K562 (cell line): ENCODE measurements at places on chromosomes 13 and 19. TPM values are rescaled to one million over a fixed set of nuclear protein-coding genes. Genes with fewer than 3 reads are reported as not detected.
A peak's percentile ranks its signal among the peaks of the same experiment; 100 is the strongest.

The GNA15 gene
- 0.13 and 0.24 TPM in 2 replicates for total RNA-seq

GRCh38 chr13:98571955-98572662 is 4.8 kb downstream of the STK24 start:
- peaks cover 37% of the 10 kb centered on the region for H3K4me1 ChIP-seq
- no peak overlapping the region for H3K4me3 ChIP-seq
- no peaks in the 10 kb centered on the region for H3K27me3 ChIP-seq
- H3K27ac ChIP-seq = no peak overlapping the region; the same call in 2 of the 3 replicates
- no peaks in the 10 kb centered on the region; the same call in 2 of the 3 replicates for H3K36me3 ChIP-seq
- peak; percentile 34 for DNase-seq

DNA sequence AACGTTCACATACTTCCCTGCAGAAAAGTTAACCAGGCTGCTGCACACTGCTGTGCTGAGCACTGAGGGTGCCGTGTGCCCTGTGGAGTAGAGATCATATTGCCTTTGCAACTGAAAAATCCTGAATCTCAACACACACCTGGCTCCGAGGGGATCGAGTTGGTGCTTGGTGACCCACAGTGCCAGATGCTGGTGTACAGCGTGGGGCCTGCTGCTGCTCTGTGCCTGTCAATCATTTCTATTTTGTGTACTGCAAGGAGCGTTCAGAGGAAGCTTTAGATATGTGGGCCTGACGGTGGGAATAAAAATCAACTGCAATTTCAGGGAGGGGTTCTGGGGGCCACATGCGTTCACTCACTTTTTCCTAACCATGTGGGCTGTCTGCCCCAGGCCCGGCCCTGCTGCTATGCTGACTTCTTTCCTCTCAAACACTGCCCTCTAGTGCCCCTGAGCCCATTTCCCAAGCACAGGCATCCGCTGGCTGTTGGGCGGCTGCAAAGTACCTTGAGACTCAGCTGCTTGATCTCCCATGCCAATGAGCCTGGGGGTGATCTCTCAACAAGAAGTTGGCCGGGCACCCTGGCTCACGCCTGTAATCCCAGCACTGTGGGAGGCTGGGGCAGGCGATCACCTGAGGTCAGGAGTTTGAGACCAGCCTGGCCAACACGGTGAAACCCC is 9.7 kb upstream of the LENG8 start:
- no peak for DNase-seq
- H3K36me3 ChIP-seq = peaks cover 18% of the 10 kb centered on the region; the same call in 1 of the 3 replicates
- no peak overlapping the region for H3K27ac ChIP-seq
- H3K4me1 ChIP-seq = peaks cover 20% of the 10 kb centered on the region
- no peaks in the 10 kb centered on the region for H3K27me3 ChIP-seq

DNA sequence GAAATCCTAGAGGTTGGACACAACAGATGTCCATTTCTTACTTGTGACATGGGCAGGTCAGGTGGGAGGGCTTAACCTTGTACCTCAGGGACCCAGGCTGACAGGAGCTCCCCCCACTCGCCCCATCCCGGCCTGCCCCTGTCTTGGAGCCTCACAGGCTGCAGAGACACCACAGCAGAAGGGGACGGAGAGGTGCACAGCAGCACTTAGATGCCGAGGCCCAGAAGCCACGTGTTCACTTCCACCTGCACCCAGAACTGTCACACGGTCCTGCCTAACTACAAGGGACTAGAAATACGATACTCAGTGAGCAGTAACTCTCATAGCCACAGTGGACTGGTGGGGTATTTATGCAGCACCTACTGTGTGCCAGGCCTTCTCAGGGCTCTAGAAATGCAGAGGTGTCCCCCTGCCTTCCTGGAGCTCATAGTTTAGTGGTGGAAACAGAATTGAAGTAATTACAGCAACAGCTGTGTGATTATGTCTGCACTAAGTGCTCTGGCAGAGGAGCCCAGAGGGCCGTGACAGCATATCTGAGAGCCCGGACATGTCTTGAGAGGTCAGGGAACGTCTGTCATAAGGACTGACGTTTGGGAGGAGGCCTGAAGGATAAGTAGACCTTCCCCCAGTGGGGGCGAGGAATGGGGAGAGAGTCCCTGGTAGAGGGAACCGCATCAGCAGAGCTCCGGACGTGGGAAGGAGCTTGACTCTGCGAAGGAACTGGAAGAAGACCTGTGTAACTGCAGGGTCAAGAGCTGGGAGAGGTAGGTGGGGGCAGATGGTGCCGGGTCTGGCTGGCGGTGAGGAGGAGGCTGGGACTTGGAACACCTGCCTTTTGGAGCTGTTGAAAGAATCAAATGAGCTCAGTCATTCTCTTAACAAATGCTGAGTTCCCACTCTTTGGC is 130.0 kb downstream of the SIPA1L3 start:
- H3K36me3 ChIP-seq = no peaks in the 10 kb centered on the region
- H3K27ac ChIP-seq = no peak overlapping the region
- H3K4me3 ChIP-seq = no peak overlapping the region
- H3K4me1 ChIP-seq = no peaks in the 10 kb centered on the region
- peaks cover 32% of the 10 kb centered on the region for H3K27me3 ChIP-seq

DNA sequence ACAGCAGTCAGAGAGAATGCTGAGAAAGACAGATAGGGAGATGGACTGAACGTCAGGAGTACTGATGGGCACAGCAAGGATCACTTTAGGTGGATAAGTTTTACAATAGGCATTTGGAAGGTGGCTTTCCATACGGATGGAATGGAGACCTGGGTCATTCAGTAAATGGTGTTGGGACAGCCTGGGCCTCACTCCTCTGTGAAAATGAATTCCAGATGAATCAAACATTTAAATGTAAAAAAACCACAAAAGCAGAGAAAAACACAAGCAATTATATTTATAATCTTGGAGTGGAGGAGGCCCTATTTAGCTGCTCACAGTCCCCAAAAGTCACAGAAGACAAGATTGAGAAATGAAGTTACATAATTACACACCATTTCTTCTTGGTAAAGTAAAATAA is 4.7 kb downstream of the IL17D start:
- H3K4me3 ChIP-seq = no peak overlapping the region
- no peak overlapping the region for H3K27ac ChIP-seq
- peaks cover 12% of the 10 kb centered on the region for H3K4me1 ChIP-seq
- no peaks in the 10 kb centered on the region for H3K36me3 ChIP-seq
- DNase-seq = no peak

GRCh38 chr19:43605875-43606568 is 5.9 kb upstream of the SRRM5 start:
- peaks cover 21% of the 10 kb centered on the region for H3K4me1 ChIP-seq
- DNase-seq = no peak
- H3K27ac ChIP-seq = peak overlapping the region; percentile 19; the same call in 1 of the 3 replicates
- no peaks in the 10 kb centered on the region for H3K27me3 ChIP-seq
- H3K36me3 ChIP-seq = peaks cover 29% of the 10 kb centered on the region; the same call in 2 of the 3 replicates

- DNase-seq = no peak
- H3K27ac ChIP-seq = no peak overlapping the region
Measured at GRCh38 chr13:29771247-29771646, 79.2 kb downstream of the UBL3 start.

DNA sequence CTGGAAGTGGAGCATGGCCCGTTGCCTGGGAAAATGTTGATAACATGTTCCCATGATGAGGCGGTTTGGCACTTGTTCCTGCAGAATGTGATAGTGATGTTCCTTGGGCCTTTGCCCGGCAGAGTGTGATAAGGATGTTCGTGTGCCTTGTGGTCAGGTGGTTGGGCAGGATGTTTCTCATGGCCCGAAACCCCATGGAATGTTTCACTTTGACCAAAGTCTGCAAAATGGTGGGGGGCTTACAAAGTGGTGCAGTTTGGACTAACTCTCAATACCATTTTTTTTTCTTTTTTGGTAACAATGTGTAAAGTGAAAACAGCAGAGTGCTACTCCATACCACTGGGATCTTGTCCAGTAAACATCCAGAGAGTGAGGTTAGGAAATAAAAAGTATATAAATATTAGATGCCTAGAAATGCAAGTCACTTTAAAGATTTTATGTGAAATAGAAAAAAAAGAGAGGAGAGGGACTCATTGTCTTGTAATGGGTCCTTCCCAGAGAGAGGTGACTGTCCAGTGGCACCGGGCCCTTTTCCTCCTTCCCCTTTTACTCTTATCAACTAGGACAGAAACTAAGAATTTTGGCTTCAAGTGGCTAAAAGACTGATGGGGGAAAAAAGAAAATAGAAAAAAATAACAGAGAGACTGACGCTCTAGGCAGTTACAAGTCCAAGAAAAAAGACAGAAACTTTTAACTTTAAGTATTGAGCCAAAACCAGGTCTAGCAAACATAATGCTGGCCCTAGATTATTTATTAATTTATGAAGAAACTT is 5.7 kb downstream of the FPR3 start:
- H3K36me3 ChIP-seq = 0 out of 3 replicates have a peak, but pooled peaks cover 2% of the 10 kb centered on the region
- no peak overlapping the region; the same call in 1 of the 2 replicates for H3K4me3 ChIP-seq
- peaks cover 22% of the 10 kb centered on the region for H3K4me1 ChIP-seq
- peak overlapping the region; percentile 97 for H3K27ac ChIP-seq
- no peaks in the 10 kb centered on the region for H3K27me3 ChIP-seq

DNA sequence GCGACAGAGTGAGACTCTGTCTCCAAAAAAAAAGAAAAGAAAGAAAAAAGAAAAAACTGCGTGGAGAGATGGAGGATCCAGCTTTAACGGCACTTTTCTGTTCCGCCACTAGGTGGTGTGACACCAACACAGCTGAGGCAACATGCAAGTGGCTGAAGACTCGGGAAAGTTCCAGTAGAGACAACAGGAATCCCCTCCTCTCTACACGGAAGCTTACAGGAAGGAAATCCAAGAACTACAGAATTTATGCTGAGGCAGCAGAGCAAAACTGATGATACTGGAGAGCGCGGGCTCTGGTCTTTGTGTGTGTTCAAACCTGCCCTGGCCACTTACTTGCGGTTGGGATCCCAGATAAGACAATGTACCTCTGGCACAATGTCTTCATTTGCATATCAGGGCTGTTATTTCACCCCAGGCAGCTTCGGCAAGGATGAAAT is 9.9 kb downstream of the RANBP3 start:
- no peak overlapping the region for H3K4me3 ChIP-seq
- H3K36me3 ChIP-seq = peaks cover 75% of the 10 kb centered on the region; the same call in 2 of the 3 replicates
- peak; percentile 71 for DNase-seq

The ZNF681 gene
- total RNA-seq = 4.1 and 5.1 TPM in 2 replicates

The F2RL3 gene
- total RNA-seq = 27.6 and 29.0 TPM in 2 replicates

GRCh38 chr13:34617473-34618083 is 324.5 kb upstream of the NBEA start:
- DNase-seq = no peak
- no peaks in the 10 kb centered on the region for H3K36me3 ChIP-seq
- no peak overlapping the region for H3K27ac ChIP-seq
- no peaks in the 10 kb centered on the region for H3K4me1 ChIP-seq
- no peak overlapping the region for H3K4me3 ChIP-seq

DNA sequence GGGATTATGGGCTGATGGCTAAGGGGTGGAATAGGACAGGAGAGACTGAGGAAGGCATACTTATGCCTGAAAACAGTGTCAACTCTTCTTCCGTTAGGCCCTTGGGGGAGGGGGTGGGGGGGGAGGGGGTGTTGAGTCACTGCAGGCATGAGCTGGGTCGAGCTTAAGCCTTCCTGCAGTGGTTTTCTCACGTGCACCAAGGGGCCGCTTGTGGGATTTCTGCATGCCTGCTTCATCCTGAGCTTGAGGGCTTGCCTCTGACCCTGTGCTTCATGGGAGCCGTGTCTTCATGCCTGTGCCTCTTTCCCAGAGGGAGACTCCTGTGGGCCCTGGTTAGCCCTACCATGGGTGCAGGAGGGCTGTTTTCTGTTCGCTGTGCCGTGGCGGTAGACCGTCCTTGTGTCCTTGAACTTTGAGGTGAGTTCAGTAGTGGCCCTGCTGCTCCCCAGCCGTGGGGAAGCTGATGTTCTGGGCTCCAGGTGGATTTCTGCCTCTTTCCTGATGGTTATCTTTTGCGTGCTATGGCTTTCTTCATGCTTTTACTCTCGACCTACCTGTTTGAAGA is 186.1 kb downstream of the PCCA start:
- no peaks in the 10 kb centered on the region for H3K27me3 ChIP-seq
- no peak overlapping the region for H3K4me3 ChIP-seq
- H3K27ac ChIP-seq = no peak overlapping the region
- H3K36me3 ChIP-seq = no peaks in the 10 kb centered on the region

DNA sequence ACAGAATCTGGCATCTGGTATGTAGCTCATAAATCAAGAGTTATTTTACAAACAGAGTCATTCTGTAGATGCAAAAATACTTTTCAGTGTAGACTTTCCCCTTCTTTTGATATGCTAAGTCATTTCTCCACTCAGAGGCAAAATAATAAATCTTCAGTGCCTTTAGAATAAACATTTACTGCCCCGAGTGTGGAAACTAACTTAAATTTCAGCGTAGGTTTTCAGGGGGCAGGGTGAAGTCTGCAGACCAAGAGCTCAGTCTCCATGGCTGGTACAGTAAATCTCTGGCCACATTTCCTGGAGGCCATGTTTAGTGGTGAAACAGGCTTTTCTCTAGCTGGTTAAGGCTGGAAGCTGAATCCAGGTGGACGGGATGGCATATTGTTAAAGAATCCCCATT is 13.1 kb upstream of the ADPRHL1 start:
- no peak for DNase-seq
- H3K4me3 ChIP-seq = no peak overlapping the region
- H3K27ac ChIP-seq = no peak overlapping the region

- no peak overlapping the region for H3K4me3 ChIP-seq
- H3K4me1 ChIP-seq = no peaks in the 10 kb centered on the region
- no peak for DNase-seq
Measured at GRCh38 chr13:113607056-113607888, 22.7 kb downstream of the TFDP1 start.

- H3K36me3 ChIP-seq = no peaks in the 10 kb centered on the region
- H3K4me3 ChIP-seq = no peak overlapping the region
- no peak overlapping the region for H3K27ac ChIP-seq
Measured at GRCh38 chr13:58376349-58376748, 744.8 kb downstream of the PCDH17 start.

DNA sequence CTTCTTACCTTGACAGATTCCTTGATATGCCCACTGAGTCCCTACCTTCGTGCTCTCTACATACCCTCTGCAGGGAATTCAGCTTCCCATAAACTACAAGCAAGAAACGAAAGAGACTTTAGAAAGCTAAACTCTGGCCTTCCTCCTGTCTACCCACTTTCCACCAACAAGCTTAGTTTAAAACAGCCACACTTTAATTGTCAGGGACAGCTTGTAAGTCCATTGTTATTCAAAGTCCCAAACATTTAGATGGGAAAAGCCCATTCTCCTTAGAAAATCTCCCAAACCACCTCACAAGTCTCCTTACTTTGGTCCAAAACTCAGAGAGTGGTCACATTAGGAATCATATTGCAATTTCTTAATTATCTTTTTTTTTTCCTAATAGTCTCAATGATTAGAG is 2695.8 kb downstream of the PCDH9 start:
- H3K27me3 ChIP-seq = no peaks in the 10 kb centered on the region
- H3K4me3 ChIP-seq = no peak overlapping the region
- no peak overlapping the region for H3K27ac ChIP-seq
- no peaks in the 10 kb centered on the region for H3K4me1 ChIP-seq
- H3K36me3 ChIP-seq = no peaks in the 10 kb centered on the region

The ERICH4 gene
- total RNA-seq = not detected in 2 replicates

The LRG1 gene
- total RNA-seq = 11.5 and 11.7 TPM in 2 replicates

GRCh38 chr13:62057286-62057685 is 641.6 kb upstream of the PCDH20 start:
- DNase-seq = no peak
- H3K27me3 ChIP-seq = no peaks in the 10 kb centered on the region
- H3K4me3 ChIP-seq = no peak overlapping the region
- H3K36me3 ChIP-seq = no peaks in the 10 kb centered on the region
- no peaks in the 10 kb centered on the region for H3K4me1 ChIP-seq
- no peak overlapping the region for H3K27ac ChIP-seq

- no peak overlapping the region for H3K27ac ChIP-seq
- H3K4me1 ChIP-seq = peaks cover 4% of the 10 kb centered on the region; the same call in 1 of the 2 replicates
- H3K27me3 ChIP-seq = no peaks in the 10 kb centered on the region
- DNase-seq = no peak
Measured at GRCh38 chr13:20394506-20394905, 131.2 kb downstream of the CRYL1 start.

- H3K4me1 ChIP-seq = no peaks in the 10 kb centered on the region
- peaks cover 16% of the 10 kb centered on the region for H3K27me3 ChIP-seq
- DNase-seq = no peak
- H3K27ac ChIP-seq = no peak overlapping the region
Measured at GRCh38 chr13:27302643-27303262, 32.1 kb downstream of the RASL11A start.
